Type B pancreatic cell (in vitro differentiated cells): ENCODE measurements at places on chromosomes 2 and 18. TPM values are rescaled to one million over a fixed set of nuclear protein-coding genes. Genes with fewer than 3 reads are reported as not detected.

DNA sequence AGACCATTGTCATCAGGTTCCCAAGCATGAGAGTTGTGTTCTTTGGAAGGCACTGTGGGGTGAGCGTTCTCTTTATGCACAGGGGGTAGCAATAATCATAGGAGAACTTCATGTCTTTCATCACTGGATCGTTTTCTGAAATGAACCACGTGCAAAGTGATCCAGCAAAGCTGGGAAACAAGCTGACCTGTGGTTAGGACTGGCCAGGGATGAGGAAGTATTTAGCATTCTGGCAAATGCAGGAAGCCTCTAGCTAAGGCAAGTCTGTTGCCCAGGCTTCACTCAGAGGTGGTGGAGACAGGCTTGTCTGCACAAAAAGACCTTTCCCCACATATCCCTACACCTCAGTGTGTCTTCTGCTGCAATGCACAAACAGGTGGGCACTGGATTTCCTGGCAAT is 58.6 kb downstream of the MMADHC start:
- H3K4me3 ChIP-seq, result no peak overlapping the region
- DNase-seq, result no peak
- H3K36me3 ChIP-seq, result no peaks in the 10 kb centered on the region
- no peak overlapping the region for H3K27ac ChIP-seq
- peaks cover 29% of the 10 kb centered on the region for H3K4me1 ChIP-seq

GRCh38 chr2:234821946-234822475 is 129.8 kb upstream of the SH3BP4 start:
- no peaks in the 10 kb centered on the region for H3K36me3 ChIP-seq
- peaks cover 3% of the 10 kb centered on the region for H3K4me1 ChIP-seq
- no peaks in the 10 kb centered on the region for H3K27me3 ChIP-seq
- H3K27ac ChIP-seq, result no peak overlapping the region
- H3K4me3 ChIP-seq, result no peak overlapping the region

- H3K36me3 ChIP-seq, result peaks cover 12% of the 10 kb centered on the region
- no peaks in the 10 kb centered on the region for H3K27me3 ChIP-seq
- H3K4me1 ChIP-seq, result no peaks in the 10 kb centered on the region
- DNase-seq, result no peak
- no peak overlapping the region for H3K27ac ChIP-seq
- H3K4me3 ChIP-seq, result no peak overlapping the region
These were observed 55.1 kb downstream of the ROCK1 start for GRCh38 chr18:21056545-21056944.

- H3K36me3 ChIP-seq, result no peaks in the 10 kb centered on the region
- H3K27me3 ChIP-seq, result peaks cover 39% of the 10 kb centered on the region
- H3K27ac ChIP-seq, result no peak overlapping the region
- no peak for DNase-seq
- peaks cover 26% of the 10 kb centered on the region for H3K4me1 ChIP-seq
- no peak overlapping the region for H3K4me3 ChIP-seq
These were observed 3.2 kb downstream of the ANKRD44 start for GRCh38 chr2:197307236-197307932.

MGAT4A gene
- total RNA-seq, result 32.5 and 60.0 TPM in 2 replicates
